ENCODE measurements at places on chromosomes 11 and 22.

- DNase-seq = no peak
Observed at GRCh38 chr11:73398132-73398526, 21.9 kb downstream of the RELT start.

DNA sequence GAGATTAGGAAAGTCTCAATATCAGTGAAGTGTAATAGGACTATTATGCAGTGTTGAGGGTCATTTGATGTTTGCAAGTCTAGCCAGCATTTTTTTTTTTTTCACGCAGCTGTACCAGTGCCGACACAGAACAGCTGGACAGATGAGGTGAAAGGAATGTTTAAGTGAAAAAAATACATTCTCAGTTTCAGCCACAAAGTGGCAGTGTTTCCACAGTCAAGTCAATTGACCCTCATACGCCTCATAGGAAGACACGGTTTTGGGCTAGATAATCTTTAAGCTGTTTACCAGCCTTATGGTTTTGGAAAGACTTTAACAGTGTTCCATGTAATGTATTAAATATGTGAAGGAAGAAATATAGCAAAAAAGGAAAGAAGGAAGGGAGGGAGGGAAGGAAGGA lies 349.9 kb upstream of the ANO3 start:
- DNase-seq = peak; percentile 12

DNA sequence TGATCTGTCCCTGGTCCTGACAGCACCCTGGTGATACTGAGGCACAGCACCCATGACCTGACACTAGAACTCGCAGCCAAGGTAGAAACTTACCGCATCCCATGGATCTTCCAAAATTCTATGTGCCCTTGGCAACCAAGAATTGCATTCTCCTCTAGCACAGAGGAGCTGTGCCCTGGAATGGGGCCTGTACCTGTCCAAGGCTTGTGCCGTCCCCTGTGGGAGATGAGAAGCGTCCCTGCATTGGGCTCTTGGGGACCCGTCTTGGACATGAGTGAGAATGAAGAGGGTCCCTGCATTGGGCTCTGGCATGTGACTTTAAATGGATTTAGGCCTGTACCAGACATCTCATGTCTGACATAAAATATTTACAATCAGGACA lies 67.1 kb downstream of the GGTLC2 start:
- no peak for DNase-seq

- DNase-seq = no peak
Observed at GRCh38 chr22:47750086-47750485, 987.6 kb downstream of the TBC1D22A start.

- no peak for DNase-seq
Observed at GRCh38 chr11:11946878-11947277, 61.5 kb downstream of the DKK3 start.

DNA sequence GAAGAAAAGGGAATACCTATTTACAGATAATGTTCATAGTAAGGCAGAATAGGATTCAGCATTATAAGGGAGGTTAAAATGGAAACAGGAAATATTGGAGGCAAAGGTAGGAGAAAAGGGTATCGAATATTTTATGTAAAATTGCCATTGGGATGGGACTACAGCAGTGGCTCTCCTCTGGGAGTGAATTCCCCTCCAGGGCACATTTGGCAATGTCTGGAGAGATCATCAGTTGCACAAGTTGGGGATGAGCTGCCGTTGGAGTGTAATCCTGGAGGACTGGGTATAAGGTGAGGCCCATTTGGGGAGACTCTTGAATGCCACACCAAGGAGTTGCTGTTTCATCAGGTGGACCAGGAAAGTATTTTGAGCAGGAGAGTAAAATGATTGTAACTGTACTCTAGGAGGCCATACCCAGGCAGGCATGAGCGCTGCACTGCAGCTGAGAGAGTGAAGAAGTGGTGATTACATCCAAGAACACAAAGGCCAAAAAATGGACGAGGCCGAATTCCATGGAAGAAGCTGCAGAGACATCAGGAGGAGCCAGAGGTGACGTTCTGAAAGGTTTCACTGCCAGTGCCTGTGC lies 8.7 kb upstream of the ACRV1 start:
- DNase-seq = no peak

DNA sequence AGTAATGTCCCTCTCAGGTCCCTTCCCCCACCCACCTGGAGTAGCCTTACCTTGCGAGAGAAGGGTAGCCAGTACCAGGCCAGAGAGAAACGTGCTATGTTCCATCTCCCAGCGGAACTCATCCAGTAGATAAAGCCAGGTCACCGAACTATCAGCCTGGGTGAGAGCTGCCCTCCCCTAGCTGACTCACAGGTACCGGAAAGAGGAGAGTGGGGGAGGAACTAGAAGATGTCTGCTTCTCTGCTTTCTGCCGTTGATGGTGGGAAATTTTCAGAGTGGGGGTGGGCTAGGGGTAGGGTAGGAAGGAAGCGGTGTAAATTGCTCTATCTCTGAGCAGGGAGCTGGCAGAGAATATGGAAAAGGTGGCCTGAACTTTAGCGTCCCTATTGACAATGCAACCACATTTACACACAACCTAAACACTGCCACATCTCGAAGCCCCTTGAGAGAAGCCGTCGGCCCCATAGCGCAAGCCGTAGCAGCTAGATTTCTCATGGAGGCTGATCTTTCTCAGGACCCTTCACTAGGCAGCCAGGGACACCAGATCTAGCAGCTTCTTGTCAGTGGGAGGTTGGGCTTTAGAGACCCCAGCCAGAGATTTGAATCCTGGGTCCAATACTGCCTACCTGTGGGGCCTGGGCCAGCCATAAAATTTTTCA lies at the start of gene CD3D:
CD3D (minus strand) TSS at position 203 of the 659 bp plus-strand sequence; CDS start at position 105, 98 bp downstream.
- DNase-seq = no peak

GRCh38 chr11:17985517-17985916 lies 27.3 kb downstream of the SERGEF start:
- DNase-seq = no peak

Measured in AG04449 (cell line).